NK-92 treated with Interleukin-12 subunit alpha and Interleukin-12 subunit beta, amount 100 ng/mL, for 24 hours (cell line): ENCODE measurements at places on chromosomes 7 and 10.

- no peak for DNase-seq
Measured at GRCh38 chr10:34206078-34206934, 608.8 kb downstream of the PARD3 start.

DNA sequence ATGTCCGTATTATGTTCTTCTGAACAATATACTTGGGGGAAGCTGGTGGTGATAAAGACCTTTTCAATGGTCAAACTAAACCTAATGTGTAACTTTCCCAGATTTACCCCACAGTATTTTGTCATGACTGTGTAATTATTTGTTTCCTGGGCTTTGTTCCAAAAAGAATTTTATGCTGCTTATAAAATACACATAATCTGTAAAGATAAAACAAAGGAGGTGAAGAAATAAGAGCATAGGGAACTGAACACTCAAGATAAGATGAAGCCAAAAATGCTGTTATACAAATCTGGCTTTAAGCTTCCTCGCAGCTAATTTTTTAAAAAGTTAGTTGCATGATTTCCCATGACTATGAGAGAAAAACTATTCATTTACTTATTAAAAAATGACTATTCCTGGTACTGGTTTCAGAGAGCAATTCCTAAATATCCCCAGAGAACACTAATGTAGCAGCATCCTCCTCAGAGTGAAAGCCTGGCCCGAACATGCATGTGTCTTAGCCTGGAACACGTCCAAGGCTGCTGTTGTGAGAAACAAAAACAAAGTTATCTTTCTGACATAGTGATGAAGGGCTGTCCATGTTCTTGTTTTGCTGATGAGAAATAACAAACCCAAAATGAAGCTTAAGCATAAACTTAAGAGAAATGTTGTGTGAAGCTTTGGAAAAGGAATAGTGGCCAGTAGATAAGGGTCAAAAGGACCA, 33.9 kb downstream of the MALSU1 start:
- DNase-seq, result no peak

GRCh38 chr7:50591480-50592438, 26.6 kb upstream of the DDC start:
- no peak for DNase-seq

- DNase-seq, result no peak
Measured at GRCh38 chr7:46576950-46577349, 655.9 kb upstream of the IGFBP3 start.

GRCh38 chr7:1081336-1081735, 6.6 kb upstream of the GPER1 start:
- no peak for DNase-seq

- DNase-seq, result no peak
Measured at GRCh38 chr7:99037327-99037940, 106.5 kb downstream of the SMURF1 start.

GRCh38 chr7:964401-965231, 10.1 kb upstream of the ADAP1 start:
- no peak for DNase-seq

DNA sequence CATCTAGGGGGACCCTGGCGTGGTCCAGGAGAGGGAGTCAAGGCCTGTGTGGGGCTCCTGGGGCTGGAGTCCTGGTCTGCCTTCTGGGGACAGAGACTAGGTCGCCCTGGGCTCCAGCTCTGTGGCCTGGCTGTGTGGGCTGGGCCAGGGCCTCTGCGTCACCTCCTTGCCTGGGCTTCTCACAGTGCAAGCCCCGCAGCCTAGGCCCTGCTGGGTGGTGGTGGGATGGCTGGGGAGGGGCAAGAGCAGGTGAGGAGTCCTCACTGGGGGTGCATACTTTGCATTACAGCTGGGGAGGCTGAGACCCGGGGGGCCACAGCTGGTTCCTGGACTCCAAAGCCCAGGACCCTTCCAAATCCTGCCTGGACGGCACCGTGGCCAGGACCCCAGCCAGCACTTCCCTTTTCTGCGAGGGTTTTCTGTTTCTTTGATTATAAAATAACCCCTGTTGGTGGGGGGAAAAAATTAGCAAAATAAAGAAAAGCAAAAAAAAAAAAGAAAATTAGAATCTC, 23.5 kb downstream of the PWWP2B start:
- DNase-seq, result no peak

DNA sequence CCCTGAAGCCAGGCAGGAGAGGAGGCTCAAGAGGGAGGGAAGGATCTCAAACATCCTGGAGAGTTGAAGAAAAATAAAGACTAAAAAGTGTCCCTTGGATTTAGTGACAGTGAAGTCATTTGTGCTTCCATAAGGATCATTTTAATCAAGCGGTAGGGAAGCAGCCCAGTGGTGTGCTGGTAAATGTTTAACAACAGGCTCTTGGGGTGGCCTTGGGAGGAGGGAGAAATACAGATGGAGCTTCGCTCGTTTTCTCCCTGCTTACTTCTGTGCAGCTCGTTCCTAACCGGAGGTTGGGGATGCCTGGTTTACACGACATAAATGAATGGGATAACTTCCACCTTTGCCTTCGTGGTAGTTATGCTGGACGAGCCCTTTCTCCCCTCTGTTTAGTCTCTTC, 140.0 kb downstream of the CAMK1D start:
- DNase-seq, result no peak

DNA sequence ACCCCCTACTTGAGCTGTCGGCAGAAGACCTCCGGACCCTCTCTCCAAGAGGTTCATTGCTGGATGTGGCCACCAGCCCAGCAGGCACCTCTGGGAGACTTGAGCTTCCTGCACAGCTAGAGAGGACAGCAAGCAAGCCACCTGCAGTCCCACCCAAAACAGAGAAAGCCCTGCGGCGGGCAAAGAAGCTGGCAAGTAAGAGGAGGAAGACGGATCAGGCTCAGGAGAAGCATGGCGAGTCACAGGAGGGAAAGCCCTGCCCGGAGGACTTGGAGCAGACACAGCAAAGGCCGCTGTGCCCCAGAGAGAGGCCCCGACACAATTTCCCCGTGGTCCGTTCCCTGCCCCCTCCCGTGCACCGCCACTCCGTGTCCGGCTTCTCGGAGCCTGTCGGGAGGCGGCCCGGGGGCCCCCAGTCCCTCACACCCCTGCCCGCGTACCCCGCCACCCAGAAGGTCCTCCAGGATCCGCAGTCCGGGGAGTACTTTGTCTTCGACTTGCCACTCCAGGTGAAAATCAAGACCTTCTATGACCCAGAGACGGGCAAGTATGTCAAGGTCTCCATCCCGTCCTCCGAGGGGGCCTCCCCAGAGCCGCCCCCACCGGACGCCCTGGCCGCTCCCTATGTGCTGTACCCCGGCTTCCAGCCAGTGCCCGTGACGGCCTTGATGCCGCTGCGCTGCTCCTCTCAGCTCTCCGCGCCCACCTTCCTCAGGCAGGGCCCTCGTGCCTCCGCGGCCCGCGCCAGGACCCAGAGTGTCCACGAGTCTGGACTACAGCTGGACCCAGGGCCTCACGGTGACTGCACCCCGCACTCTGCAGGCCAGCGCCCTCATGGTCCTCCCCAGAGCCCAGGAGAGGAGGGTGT, 27.2 kb downstream of the C10orf71 start:
- no peak for DNase-seq

DNA sequence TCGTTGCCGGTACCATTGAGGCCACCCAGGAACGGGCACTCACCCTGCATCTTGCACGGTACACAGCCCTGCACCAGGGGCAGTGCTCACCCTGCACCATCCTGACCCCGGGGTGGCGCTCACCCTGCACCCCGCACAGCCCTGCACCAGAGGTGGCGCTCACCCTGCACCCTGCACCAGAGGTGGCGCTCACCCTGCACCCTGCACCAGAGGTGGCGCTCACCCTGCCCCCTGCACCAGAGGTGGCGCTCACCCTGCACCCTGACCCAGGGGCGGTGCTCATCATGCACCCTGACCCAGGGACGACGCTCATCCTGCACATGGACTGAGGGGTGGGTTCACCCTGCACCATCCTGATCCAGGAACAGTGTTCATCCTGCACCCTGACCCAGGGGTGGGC, 6.4 kb downstream of the TUBGCP2 start:
- DNase-seq, result no peak

DNA sequence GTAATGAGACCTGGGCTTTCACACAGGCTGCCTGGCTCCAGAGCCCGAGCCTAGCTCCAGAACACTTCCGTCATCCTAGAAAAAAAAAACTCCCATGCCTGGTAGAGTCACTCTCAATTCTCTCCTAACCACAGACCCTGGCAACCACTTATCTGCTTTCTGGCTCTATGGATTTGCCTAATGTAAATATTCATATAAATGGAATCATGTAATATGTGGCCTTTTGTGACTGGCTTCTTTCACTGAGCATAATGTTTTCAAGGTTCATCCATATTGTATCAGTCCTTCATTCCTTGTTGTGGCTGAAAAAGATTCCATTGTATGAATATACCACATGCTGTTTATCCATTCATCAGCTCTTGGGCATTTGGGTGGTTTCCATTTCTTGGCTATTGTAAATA, 167.7 kb upstream of the MKLN1 start:
- no peak for DNase-seq

DNA sequence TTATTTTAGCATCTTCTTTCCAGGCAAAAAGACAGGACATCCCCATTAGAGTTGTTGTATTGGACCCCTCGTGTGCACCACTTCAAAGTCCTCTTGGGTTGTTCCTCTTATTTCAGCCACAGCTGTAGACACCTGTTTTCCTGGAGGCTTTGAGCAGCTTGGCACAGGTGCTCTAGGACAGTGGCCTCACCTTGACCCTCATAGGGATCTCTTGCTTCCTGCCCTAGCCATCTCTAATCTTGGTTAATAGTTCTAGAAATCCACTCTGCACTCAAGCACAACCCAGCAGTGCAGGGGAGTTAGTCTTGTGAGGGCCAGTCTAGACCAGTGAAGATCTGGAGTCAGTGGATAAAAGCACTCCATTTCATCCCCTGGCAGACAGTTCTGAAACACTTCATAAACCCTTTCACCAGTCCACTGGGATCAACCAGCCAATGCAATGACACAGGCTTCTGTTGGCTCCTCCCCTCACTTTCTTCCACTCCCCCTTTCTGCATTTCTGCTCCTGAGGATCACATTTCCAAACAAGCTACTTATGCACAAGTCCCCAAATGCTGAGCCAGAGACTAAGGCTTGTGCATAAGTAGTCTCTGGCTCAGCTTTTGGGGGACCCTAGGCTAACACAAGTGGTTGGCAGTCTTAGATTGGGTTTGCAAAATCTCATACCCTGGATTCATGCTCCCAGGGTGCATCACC, 131.5 kb upstream of the LAMB4 start:
- DNase-seq, result no peak
